ENCODE measurements at places on chromosomes 6 and 20. TPM values are rescaled to one million over a fixed set of nuclear protein-coding genes. Genes with fewer than 3 reads are reported as not detected.

PREP gene
- 21.7 TPM for total RNA-seq

C4A gene
- 181 TPM for total RNA-seq

SLC22A2 gene
- not detected for total RNA-seq

DNA sequence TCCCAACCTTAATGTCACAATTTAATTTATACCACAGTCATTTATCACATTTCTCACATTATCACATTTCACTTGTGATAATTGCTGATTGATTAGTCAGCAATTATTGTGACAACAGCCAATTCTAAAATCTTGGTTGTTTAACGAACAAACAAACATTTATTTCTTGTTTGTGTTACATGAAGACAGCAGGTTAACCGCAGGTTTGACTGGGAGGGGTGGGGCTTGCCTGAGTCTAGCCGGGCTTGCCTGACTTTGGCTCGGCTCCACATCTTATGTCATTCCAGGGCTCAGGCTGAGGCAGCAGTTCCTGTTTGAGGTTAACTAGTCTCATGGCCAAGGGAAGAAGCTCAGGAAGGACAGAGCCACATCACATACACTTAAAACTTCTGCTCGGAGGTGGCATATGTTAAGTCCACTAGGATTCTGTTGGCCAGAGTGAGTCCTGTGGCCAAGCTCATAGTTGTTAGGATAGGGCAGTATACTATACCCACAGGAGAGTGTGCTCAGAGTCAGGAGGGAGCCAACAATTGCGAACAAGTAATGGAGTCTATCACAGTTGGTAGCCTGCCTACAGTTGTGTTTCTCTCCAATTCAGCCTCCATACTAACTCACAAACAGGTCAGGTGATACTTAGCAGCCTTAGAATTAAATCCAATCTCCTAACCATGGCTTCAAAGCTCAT lies 90.0 kb upstream of the IFNGR1 start:
- H3K4me3 ChIP-seq, result no peak overlapping the region
- no peaks in the 10 kb centered on the region for H3K27me3 ChIP-seq
- H3K4me1 ChIP-seq, result no peaks in the 10 kb centered on the region
- H3K36me3 ChIP-seq, result no peaks in the 10 kb centered on the region
- H3K27ac ChIP-seq, result no peak overlapping the region

GRCh38 chr6:143772116-143773086 lies 70.7 kb upstream of the LTV1 start:
- no peak overlapping the region for H3K4me3 ChIP-seq
- no peaks in the 10 kb centered on the region for H3K27me3 ChIP-seq
- no peaks in the 10 kb centered on the region for H3K36me3 ChIP-seq
- no peak for DNase-seq

DNA sequence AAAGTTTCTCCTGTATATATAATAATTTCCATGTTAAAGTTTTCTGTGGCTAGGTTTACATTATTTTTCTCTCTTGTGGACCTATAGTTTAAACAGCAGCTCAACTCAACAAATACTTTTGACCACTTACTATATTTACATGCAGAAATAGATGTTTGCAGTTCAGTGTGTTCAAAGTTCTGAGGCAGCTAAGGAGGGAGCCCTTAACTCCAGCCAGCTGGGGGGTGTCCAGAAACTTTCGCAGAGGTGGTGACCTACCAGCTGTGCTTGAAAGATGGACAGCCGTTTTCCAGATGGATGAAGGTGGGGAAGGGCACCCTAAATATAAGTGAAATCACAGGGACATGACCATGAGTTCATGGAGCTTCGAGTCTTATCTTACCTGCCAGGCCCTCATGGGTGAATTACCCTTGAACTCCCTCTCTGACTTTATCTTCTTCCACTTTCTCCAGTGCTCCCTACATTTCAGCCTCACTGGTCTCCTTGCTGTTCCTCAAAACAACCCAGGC lies 33.4 kb downstream of the DHX35 start:
- H3K27me3 ChIP-seq, result no peaks in the 10 kb centered on the region
- H3K4me3 ChIP-seq, result no peak overlapping the region
- H3K36me3 ChIP-seq, result peaks cover 22% of the 10 kb centered on the region
- no peaks in the 10 kb centered on the region for H3K4me1 ChIP-seq
- H3K27ac ChIP-seq, result no peak overlapping the region
- DNase-seq, result no peak

GRCh38 chr20:46562373-46563169 lies 12.1 kb upstream of the OCSTAMP start:
- H3K36me3 ChIP-seq, result no peaks in the 10 kb centered on the region
- no peak overlapping the region for H3K27ac ChIP-seq
- H3K4me3 ChIP-seq, result no peak overlapping the region

All from thyroid gland (tissue), 4 donors.